ENCODE measurements at places on chromosomes 7 and 10.

GRCh38 chr7:28349637-28350036, 62.7 kb upstream of the CREB5 start:
- H3K4me1 ChIP-seq = no peaks in the 10 kb centered on the region
- H3K36me3 ChIP-seq = no peaks in the 10 kb centered on the region
- peaks cover 9% of the 10 kb centered on the region for H3K27me3 ChIP-seq

DNA sequence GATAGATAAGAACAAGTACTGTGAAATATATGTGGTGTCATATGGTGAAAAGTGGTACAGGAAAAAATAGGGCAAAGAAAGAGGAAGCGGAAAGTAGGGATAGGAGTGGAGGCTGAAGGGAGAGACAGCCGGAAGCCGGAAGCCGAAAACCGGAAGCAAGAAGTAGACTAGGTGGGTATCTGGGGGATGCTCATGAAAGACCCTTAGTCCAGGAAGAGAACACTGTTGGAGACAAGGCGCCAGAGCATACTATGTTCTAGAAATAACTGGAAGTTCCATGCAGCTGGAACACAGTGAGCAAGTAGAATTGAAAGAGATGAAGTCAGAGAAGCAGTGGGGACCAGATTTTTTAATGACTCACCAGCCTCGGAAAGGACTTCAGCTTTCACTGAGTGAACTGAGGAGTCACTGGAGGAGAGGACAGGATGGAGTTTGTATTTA, 22.5 kb downstream of the ST8SIA6 start:
- H3K4me1 ChIP-seq = peaks cover 33% of the 10 kb centered on the region
- DNase-seq = no peak
- H3K27ac ChIP-seq = no peak overlapping the region
- no peak overlapping the region for H3K4me3 ChIP-seq
- H3K36me3 ChIP-seq = no peaks in the 10 kb centered on the region

GRCh38 chr7:135253851-135254771, 20.5 kb downstream of the STRA8 start:
- no peak overlapping the region for H3K27ac ChIP-seq
- no peak overlapping the region for H3K4me3 ChIP-seq
- H3K36me3 ChIP-seq = no peaks in the 10 kb centered on the region
- no peaks in the 10 kb centered on the region for H3K27me3 ChIP-seq
- no peak for DNase-seq

DNA sequence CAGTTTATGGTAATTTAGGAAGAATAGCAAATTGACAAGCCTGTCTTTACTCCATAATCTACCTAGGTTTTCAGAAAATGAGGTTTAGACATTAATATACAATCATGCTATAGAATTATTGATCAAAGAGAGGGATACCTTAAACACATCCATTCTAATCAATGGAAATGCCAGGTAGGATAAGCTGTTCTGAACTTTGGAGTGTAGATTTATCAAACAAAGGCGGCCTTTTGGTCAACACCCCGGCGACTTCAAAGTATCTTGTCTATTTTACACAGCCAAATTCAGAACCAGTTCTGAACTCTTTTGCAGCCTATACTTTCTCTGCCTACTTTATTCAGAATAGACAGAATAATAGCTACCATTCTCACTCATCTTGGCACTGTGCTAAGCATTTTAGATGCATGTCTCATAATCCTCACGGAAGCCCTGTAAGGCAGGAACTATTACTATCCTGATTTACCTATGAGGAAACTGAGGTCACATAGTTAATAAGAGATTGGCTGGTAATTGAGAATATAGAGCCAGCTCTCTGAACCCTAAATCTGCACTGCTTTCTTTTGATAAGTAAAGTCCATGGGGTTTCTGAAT, 641.9 kb upstream of the LRRTM3 start:
- no peaks in the 10 kb centered on the region for H3K36me3 ChIP-seq
- DNase-seq = no peak

- H3K4me1 ChIP-seq = no peaks in the 10 kb centered on the region
- no peak overlapping the region for H3K27ac ChIP-seq
- no peak overlapping the region for H3K4me3 ChIP-seq
- no peak for DNase-seq
- peaks cover 36% of the 10 kb centered on the region for H3K27me3 ChIP-seq
- H3K36me3 ChIP-seq = no peaks in the 10 kb centered on the region
These were observed 53.6 kb upstream of the PODXL start for GRCh38 chr7:131610007-131610406.

- H3K27ac ChIP-seq = no peak overlapping the region
- DNase-seq = no peak
- H3K4me3 ChIP-seq = no peak overlapping the region
These were observed 998.3 kb upstream of the MBL2 start for GRCh38 chr10:53770903-53771302.

DNA sequence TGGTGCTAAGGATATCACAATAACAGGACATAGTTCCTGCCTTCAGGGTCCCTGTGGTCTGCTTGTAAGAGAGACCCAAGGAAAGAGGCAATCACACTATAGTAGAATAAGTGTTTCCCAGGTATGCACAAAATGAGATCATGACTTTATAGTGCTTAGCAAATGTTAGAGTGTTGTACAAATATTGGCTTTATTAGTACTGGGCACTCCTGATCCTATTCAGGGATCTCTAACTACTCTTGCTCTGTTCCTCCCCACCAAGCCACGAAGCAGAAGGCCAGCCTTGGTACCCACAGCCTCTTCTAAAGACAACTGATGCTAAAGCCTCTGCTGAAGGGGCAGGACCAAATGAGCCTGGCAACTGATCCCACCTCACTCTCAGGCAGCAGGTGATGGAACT, 75.1 kb downstream of the HERPUD2 start:
- no peak for DNase-seq
- H3K4me1 ChIP-seq = no peaks in the 10 kb centered on the region
- no peak overlapping the region for H3K4me3 ChIP-seq
- no peaks in the 10 kb centered on the region for H3K36me3 ChIP-seq

Measured in T-cell (primary cell).